ENCODE measurements at places on chromosomes 7 and 10. TPM values are rescaled to one million over a fixed set of nuclear protein-coding genes. Genes with fewer than 3 reads are reported as not detected.

GIMAP8 gene
- 0.19 TPM for total RNA-seq

ANK3 gene
- total RNA-seq: 5.4 TPM

XPNPEP1 gene
- 76.1 TPM for total RNA-seq

ARHGAP19 gene
- 11.6 TPM for total RNA-seq

LEP gene
- 0.04 TPM for total RNA-seq

SLC18A3 gene
- total RNA-seq: not detected

SUN3 gene
- total RNA-seq: not detected

TMEM273 gene
- total RNA-seq: not detected
